Stimulated activated naive CD8-positive, alpha-beta T cell treated with anti-CD3 and anti-CD28 coated beads, Interleukin-15, Interleukin-2, amounts not matched to agents 100 U/mL and 50 U/mL, for 24 hours (primary cell): ENCODE measurements at places on chromosomes 12 and 14.

DNA sequence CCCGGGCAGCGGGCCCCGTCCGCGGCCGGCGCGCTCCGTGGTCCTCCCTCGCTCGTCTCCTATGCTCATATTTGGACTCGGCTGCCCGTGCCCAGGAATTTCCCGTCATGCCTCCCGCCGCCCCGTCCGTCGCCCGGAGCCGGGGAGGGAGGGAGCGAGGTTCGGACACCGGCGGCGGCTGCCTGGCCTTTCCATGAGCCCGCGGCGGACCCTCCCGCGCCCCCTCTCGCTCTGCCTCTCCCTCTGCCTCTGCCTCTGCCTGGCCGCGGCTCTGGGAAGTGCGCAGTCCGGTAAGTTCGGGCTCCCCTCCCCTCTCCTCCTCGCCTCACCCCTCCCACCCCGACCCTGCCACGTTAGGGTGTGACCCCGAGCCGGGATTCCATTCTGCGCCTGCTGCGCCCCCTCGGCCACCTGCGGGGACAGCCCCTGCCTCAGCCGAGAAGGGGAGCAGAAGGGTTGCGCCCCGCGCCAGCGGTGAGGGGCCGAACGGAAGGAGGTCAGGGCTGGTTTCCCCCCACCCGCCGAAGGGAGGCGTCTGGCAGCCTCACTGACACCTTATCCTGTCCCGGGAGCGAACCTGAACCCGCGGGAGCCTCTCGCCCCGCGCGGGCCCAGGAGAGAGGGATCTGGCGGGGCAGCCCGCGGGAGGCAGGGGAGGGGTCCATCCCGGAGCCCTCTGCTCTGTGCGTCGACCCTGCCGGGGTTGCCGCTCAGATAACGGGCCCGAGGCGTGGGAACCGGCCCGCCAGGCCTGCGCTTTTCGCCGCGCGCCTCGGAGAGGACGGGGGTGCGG is at the start of gene MSRB3:
Gene MSRB3, plus strand, starts transcription at position 108 of the 793 bp plus-strand sequence. CDS start 29,897 bp downstream, outside the sequence.
- peak; percentile 30 for DNase-seq

DNA sequence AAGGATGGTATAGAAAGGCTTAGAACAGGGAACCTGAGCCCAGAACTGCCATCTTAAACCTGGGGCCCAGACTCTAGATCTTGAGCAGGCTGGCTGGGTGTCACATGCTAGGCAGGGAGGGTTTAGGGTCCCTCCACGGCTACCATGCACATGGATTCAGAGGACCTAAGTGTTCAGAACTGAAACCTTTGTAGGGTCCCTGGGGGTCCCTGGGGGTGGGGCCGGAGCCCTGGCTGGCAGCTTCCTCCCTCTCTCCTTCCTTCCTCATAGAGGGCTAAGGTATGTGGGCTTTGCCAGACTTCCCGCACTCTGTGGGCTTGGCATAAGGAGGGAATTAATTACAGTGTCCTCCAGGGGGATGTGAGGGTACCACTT is 4.6 kb upstream of the ZNF385A start:
- DNase-seq = no peak

DNA sequence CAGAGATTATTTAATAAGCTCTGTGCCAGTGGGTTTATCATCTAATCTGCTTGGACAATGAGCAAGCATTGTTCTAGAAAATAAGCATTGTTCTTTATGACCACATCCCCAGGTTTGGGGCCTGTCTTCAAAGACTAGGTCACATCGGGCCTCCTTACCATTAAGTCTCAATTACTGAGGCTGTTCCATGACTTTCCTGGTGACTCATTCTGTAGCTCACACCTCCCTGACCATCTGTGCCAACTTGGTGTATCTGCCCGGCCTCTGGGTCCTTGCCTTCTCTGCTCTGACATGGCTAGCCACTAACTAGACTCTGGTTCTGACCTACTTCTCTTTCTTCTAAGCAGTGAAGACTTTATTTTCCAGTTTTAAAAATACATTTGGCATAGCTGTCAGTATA is 44.4 kb upstream of the PLEKHA5 start:
- no peak for DNase-seq

DNA sequence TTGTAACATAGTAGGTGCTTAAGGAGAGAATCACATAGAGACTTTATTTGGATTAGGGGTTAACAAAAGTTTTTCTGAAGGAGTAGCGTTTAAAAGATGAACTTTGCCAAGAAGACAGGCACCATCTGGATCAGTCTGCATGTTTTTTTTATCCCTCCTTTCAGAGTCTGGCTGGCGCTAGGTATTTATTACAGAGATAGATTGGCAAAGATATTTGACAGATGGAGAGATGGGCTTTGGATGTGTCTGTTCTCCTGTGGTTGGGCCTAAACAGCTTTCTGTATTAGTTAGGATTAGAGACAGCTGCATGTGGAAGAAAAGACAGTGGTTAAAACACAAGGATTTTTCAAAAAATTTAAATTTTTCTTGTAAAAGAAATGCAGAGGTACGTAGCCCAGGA is 133.9 kb downstream of the C12orf75 start:
- no peak for DNase-seq

- DNase-seq = no peak
Observed at GRCh38 chr14:68879321-68879781, 86.5 kb upstream of the ZFP36L1 start.

DNA sequence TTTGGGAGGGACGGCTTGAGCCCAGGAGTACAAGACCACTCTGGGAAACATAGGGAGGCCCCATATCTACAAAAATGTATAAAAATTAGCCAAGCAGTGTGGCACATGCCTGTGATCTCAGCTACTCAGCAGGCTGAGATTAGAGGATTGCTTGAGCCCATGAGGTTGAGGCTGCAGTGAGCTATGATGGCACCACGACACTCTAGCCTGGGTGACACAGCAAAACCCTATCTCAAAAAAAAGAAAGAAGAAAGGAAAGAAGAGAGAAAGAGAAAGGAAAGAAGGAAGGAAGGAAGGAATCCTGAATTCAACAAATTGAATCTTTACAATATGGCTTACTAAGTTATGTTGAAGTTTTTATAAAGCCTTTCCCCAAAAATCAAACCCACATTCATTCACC is 2.1 kb downstream of the KIF21A start:
- DNase-seq = no peak

DNA sequence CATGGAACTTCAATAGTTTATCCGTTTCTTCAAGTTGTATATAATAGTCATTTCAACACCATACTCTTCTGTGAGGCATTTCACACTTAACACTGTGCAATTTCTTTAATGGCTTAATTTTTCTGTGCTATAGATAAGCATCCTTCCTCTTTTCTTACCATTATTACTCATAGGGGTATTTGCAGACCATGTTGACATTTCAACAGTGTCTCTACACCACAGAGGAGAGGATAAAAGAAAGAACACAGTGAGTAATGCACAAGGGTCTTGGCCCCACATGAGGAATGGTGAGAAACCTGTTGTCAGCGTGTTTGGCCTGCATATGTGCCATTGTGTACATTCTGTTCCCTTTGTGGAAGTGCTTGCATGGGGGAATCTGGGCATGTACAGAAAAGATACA is 421.5 kb upstream of the MDGA2 start:
- DNase-seq = no peak

- no peak for DNase-seq
Observed at GRCh38 chr14:104601786-104602185, 2.8 kb downstream of the TMEM179 start.

- DNase-seq = no peak
Observed at GRCh38 chr12:29396774-29397173, 15.8 kb upstream of the ERGIC2 start.

GRCh38 chr14:100791348-100791735 is 34.6 kb upstream of the MEG3 start:
- DNase-seq = no peak

DNA sequence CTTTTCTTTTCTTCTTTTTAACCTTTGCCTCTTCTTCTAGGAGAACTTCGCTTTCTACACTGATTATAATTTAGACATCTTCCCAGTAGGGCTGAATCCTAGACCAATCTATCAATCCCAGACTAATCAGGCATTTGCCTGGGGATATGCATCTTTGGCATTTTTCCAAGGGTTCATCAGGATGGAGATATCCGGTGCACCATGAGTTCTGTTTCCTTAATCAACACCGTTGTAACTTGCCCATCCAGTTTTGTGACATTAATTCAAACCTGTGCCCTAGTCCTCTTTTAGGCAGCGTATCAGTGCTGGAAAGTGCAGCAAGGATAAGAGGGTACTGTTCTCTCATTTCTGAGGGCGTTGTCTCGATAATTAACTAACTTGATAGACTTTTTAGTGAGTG is 617 bp upstream of the MGP start:
- DNase-seq = no peak

GRCh38 chr12:27077586-27077985 is 4.8 kb downstream of the C12orf71 start:
- DNase-seq = no peak

DNA sequence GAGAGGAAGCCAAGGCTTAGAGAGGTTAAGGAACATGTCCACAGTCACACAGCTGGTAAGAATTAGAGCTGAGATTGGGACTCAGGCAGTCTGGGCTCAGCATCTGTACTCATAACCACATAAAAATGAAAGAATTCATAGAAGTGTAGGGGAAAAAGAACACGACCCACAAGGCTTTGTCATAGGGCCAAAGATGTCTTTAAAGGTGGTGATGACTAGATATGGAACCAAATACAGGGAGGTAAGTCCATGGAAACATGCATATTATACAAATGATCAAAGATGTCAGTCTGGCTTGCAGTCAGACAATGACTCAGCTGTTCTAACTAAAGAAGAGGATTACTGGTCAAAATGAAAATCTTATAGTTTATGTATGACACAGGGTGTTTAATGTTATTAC is 7.2 kb upstream of the SSPN start:
- DNase-seq = no peak

DNA sequence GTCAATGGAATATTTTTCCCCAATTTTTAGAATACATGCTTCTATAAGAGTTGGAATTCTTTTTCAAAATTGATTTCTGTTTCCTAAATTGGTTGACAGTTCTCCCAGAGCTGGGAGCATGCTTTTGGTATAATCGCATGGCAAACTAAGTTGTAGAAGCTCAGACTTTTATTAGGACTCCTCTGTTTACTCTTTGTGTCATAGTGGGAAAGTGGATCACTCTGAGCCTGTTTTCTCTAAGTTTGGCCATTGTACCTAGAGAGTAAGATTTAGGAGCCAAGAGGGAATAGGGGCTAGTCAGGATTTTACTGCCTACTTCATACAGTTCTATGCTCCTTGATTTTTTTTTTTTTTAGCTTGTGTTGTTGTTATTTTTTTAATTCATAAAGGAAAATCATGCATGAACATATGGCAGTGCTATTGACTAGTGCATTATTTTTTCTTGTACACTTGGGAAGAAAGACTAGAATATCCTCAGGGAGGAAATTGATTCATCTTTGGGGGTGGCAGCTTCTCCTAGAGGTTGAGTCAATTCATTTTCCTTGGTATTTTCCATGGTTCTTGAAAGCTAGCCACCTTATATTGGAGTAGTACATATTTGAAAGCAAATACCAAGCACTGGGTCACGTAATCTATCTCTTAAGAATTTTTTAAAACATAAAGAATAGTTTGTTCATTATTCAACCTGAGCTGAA is 77.7 kb upstream of the TRAF3 start:
- no peak for DNase-seq

DNA sequence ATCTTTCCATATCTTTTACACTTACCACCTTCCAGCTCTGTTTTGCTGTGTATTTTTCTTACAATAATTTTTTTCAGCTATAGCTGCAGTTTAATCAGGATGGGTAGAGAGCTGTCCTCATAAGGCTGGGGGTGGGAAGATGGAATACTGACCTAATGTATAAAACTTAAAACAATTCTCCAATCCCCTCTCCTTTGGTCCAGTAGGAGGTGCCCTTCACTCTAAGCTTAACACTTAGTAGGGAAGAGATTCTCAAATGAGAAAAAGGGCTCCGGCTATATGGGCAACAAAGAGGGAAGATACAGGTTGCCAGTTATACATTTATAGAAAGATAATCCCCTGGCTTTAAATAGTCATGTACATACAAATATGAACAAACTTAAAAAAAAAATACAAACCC is 2.8 kb downstream of the ORMDL2 start:
- no peak for DNase-seq

GRCh38 chr14:102811254-102811963 is 34.2 kb downstream of the TRAF3 start:
- no peak for DNase-seq

GRCh38 chr12:72304751-72305150 is 32.6 kb downstream of the TRHDE start:
- no peak for DNase-seq

- no peak for DNase-seq
Observed at GRCh38 chr12:107477947-107478610, 207.5 kb upstream of the PWP1 start.

- no peak for DNase-seq
Observed at GRCh38 chr12:27236498-27236897, 7.6 kb upstream of the STK38L start.

DNA sequence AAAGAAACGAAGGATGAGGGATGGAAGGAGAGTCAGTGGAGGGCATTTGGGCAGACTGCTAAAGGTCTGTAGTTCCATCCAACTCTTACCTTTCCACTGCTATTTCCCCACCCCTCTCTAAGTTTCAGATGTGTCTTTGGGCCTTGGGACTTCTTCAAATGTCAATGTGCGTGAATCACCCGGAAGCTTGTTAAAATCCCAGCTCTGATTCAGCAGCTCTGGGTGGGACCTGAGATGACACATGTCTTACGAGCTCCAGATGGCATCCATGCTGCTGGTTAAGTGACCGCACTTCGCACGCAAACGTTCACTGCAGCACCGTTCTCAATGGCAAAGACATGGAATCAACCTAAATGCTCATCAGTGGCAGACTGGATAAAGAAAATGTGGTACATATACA is 309.9 kb downstream of the VRK1 start:
- no peak for DNase-seq

GRCh38 chr14:43005807-43006206 is 1399.1 kb downstream of the LRFN5 start:
- no peak for DNase-seq

DNA sequence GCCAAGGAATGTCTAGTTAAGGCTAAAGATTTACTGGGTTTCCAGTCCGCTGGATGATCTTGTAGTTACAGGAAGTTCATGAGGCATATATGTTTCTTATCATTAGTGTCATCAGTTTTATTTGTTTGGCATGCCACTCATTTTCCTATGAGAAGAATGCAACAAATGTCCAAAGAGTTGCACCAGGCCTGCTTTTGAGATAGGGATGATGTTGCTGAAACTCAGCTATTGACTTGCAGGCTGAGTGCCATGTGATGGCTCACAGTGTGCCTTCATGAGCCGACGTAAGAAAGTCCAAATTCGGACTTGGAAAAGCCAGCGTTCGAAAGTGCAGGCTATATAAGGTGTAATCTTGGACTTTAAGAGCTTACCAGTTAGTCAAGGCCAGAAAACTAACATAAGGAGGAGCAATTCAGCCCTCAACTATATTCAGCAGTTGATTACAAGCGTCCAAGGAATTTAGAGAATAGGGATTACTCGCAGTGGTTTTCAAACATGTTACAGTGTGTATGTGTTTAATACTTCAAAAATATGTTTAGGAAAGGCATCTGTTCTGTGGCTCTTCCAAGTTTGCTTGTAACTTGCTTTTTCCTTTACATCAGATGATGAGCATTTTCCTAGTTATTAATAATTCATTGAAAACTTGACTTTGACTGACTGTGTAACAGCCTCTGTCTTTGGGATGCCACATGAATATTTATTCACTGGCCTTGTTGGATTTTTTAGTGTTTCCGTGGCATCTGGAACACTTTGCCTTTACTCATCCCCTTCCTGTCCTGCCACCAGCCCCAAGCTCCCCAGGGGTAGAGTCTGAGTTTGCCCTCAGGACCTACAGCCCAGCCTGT is 101.3 kb downstream of the LGMN start:
- no peak for DNase-seq

- no peak for DNase-seq
Observed at GRCh38 chr14:93804654-93805053, 16.4 kb upstream of the PRIMA1 start.

- DNase-seq = no peak
Observed at GRCh38 chr12:19288603-19289244, 150.6 kb upstream of the AEBP2 start.
